Fibroblast of lung (primary cell): ENCODE measurements at places on chromosomes 2 and 18. TPM values are rescaled to one million over a fixed set of nuclear protein-coding genes. Genes with fewer than 3 reads are reported as not detected.

DNA sequence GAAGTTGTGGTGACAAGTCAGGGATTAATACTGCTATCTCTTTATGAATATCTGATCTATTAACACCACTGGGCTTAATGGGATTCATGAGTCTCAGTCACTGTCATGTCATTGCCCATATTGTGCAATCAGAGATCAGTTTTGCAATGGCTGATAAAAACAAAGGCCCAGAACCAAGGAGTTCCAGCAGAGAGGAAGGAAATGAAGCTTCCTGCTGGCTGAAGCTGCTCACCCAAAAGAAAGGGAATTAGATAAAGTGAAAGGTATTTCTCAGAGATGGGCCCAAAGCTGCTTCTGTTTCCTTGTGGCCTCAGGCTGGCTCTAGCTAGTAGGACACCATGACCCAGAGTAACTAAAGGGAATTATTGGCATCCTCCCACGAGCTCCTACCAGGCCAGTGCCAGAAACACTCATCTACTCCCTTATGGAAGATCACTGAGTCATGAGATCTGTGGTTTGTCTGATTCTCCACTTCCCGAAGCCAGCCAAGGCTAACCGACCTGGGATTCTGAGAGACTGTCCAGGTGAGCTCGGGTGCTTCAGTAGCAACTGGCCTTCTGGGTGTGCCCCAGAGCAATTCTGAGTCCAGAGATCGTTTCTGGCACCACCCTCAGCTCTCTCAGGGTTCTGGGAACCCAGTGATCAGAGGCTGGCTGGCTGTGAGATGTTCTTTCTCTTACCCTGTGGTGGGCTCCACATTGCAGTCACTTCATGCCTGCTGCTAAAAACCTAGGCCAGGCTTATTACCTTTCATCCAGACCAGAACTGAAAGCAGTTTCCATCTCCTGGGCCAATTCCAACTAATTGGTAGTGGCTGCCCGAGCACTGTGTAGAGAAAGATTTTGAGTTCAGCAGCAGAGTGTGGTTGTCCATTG is 129.5 kb upstream of the PELI1 start:
- peak; percentile 95 for DNase-seq

DNA sequence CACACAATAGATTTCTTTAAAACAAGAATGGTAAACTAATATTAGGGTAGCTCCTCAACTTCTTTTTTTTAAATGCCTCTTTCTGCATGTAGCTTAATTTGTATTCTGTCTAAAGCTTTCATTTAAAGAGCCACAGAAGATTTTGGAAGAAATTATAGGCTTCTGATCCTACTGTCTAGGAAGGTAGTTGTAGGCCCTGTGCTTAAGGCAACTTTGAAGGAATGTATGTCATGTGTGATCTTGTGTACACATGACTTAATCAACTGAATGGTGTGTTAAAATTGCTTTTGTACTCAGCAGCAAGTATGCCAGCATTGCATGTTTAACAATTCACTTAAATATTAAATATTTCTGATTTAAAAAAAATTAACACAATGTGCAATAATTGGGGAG is 51.5 kb upstream of the LYPD6 start:
- no peak for DNase-seq

GRCh38 chr2:206480620-206481019 is 37.3 kb downstream of the ADAM23 start:
- no peak for DNase-seq

- DNase-seq, result peak; percentile 14
Measured at GRCh38 chr2:100592226-100592625, 29.4 kb downstream of the PDCL3 start.

- no peak for DNase-seq
Measured at GRCh38 chr2:217512259-217512658, 490.5 kb downstream of the TNS1 start.

- peak; percentile 49 for DNase-seq
Measured at GRCh38 chr2:13481201-13481600, 764.5 kb downstream of the TRIB2 start.

GRCh38 chr2:40256649-40257048 is 195.2 kb downstream of the SLC8A1 start:
- no peak for DNase-seq

The GKN2 gene
- total RNA-seq, result not detected in 2 replicates

GRCh38 chr2:39642051-39642718 is 23.5 kb upstream of the TMEM178A start:
- peak; percentile 90 for DNase-seq
